ENCODE measurements at places on chromosomes 12 and 14. TPM values are rescaled to one million over a fixed set of nuclear protein-coding genes. Genes with fewer than 3 reads are reported as not detected.

DNA sequence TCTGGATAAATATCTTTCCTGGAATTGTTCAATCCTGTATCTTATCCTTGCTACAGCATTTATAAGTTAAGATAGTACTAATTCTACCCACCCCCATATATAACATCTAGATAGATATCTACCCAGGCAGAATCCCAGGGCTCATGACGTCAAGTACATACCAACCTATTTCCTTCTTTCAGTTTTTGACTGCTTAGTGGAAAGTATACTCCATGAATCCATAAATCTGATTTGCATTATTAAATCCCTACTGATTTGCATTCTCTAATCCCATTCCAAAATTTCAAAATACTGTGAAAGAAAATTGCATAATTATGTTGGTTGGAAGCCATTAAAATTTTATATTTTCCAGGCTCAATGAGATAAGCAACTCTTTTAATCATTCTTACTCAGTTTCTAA, 111.7 kb downstream of the KITLG start:
- DNase-seq: no peak

- peak; percentile 77 for DNase-seq
These were observed 112.8 kb upstream of the PELI2 start for GRCh38 chr14:56005191-56006053.

GRCh38 chr12:19075711-19076340, 53.7 kb upstream of the PLEKHA5 start:
- DNase-seq: no peak

DNA sequence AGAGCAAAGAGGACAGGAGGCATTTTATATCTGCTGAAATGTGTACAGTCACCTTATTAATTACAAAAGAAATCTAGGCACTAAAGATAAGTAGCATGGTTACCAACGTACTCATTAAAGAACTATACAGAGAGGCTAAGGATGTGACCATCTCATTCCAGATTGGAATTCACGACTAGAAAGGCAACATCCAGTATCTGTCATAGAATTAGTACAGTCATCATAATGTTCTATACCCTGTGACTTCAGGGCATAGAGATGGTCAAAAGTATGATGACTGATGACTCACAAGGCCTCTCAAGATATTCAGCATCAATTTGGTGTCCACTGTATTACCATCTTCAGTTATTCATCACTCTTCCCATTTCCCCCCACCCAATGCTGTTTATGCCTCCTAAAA, 144.0 kb upstream of the PLEKHG7 start:
- no peak for DNase-seq

DNA sequence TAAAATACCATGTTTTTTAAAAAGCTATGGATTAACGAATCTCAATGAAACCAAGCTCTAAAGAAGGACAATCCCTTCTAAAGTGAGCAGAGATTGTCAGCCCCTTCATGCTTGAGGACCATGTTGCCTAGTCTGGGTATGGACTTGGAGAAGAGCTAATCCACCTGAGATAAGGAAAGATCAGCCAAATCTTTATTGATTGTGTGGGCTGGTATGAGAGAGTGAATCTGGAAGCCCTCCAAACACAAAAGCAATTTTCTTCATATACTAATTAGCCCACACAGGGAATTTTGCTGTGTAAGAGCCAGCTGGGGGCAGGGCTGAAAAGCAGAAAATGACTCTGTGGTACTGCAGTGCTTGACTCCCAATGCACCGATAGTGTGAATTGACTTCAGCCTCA, 47.4 kb upstream of the DICER1 start:
- DNase-seq: no peak

DNA sequence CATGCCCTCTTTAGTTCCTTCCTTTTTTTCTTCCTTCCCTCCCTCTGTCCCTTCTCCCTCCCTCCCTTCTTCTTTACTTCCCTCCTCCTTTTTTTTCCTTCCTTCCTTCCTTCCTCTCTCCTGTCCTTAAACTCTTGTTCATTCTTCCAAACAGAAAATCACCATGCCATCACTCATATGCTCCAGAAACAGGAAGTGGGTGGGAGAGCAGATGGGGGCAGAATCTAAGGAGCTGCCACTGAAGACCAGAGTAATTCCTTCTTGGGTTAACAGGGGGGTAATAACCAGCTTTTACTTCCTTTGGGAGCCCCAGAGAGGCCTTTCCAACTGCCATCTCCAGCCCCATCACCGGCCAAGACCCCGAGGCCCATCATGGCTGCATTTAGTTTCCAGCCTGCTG, 51.2 kb downstream of the SVOP start:
- DNase-seq: no peak

GRCh38 chr12:115383668-115384067, 699.7 kb upstream of the TBX3 start:
- DNase-seq: peak; percentile 80

DNA sequence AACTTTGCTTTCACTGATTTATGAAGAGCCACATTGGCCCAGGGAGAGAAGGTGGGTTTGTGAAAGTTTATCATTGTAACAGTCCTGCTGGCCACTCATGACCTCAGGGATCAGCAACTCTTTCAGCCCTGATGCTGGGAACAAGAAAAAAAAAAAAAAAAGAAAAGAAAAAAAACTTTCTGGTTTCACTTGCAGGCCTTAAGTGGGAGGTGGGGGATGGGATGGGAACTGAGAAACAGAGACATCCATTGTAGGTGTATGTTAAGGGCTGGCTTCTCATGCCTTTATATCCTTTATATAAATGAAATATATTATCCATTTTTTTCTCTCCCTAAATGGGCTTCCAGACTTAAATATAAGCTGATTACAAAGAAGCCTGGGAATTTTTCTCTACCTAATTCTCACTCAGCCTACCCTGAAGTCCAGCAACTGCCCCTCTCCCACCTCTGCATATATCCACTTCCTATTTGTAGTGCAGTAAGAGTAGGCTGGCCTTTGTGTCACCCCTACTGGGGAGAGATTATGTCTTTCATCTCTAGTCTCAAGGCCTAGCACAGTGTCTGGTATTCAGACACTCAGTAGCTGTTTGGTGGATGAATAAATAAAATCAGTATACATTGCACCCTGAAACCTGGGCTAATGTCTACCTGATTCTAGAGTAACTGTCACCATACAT, 187.1 kb downstream of the KICS2 start:
- DNase-seq: no peak

DNA sequence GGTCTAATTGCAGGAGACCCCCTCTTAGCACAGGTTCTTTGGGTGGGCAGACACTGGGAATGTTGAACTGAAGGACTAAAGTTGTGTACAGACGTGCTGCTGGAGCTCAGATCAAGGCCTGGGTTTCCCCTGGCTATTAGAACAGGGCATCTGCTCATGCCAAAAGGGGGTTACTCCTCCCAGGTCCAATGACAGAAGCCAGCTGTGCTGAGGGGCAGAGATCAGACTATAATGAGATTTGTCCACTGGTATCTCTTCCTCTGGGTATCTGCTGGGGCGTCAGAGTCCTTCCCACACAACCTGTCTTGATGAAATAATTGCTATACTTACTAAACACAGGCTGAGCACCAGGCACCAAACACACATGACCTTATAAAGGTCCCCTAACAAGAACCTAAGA, 42.6 kb downstream of the LTBP2 start:
- DNase-seq: no peak

DNA sequence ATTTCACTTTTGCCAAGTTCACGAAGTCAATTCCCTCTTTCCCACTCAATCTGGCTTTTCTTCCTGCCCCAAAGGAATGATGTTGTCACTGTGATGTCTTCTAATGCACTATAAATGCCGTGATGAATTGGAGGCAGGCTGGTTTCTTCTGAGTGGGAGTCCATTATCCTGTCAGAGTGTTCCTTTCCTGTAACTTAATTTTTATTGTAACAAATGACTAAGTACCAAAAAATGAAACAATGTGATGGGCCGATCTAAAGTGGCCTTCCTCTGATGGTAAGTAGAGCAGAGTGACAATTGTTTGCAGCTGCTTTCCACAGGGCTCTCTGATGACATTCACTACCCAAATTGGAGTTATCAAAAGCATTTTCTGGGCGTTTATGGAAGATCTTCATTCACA, 22.2 kb downstream of the TMEM30B start:
- peak; percentile 38 for DNase-seq

DNA sequence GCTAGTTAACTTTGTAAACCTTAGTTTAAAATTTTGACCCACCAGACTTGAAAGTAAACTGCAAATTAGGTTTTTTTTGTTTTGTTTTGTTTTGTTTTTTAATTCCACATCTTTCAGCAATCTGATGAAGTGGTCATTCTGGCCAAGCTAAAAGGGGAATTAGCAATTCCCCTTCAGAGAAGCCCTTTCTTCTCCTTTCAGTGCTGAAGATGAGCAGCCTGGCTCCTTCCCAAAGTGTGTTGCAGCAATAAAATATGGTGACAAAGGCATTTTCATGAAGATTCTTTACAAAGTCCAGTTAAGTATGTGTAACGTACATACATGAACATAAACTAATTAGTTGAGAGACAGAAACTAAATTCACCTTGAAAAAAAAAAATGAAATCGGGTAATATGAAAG, 380.1 kb downstream of the NOVA1 start:
- DNase-seq: no peak

Gene MCRS1
- total RNA-seq: 102 TPM

Gene CLEC2A
- total RNA-seq: not detected

Gene SLC17A8
- not detected for total RNA-seq

Gene GLS2
- total RNA-seq: 5.4 TPM

Gene DPY19L2
- total RNA-seq: 4.5 TPM

Gene MFAP5
- 3.9 TPM for total RNA-seq

Gene FOXM1
- total RNA-seq: 38.8 TPM

Measured in Daoy (cell line).